Stimulated activated CD8-positive, alpha-beta memory T cell treated with anti-CD3 and anti-CD28 coated beads, Interleukin-4, amount 100 ng/mL, for 1 hour (primary cell): ENCODE measurements at places on chromosomes 6 and 20.

GRCh38 chr20:63553251-63553932 lies 567 bp upstream of the FNDC11 start:
- peak; percentile 83 for DNase-seq

GRCh38 chr20:33415948-33416347 lies 14.6 kb upstream of the CDK5RAP1 start:
- no peak for DNase-seq

- no peak for DNase-seq
Observed at GRCh38 chr6:129646642-129647041, 63.3 kb downstream of the ARHGAP18 start.

- DNase-seq, result no peak
Observed at GRCh38 chr20:47515843-47516242, 14.2 kb downstream of the NCOA3 start.

GRCh38 chr6:100379386-100379785 lies 85.3 kb downstream of the SIM1 start:
- no peak for DNase-seq

GRCh38 chr6:145483191-145483996 lies 251.9 kb downstream of the EPM2A start:
- no peak for DNase-seq

GRCh38 chr6:12238219-12238618 lies 51.9 kb upstream of the EDN1 start:
- DNase-seq, result no peak

GRCh38 chr20:64065974-64066343 lies 3.0 kb downstream of the TCEA2 start:
- DNase-seq, result no peak

DNA sequence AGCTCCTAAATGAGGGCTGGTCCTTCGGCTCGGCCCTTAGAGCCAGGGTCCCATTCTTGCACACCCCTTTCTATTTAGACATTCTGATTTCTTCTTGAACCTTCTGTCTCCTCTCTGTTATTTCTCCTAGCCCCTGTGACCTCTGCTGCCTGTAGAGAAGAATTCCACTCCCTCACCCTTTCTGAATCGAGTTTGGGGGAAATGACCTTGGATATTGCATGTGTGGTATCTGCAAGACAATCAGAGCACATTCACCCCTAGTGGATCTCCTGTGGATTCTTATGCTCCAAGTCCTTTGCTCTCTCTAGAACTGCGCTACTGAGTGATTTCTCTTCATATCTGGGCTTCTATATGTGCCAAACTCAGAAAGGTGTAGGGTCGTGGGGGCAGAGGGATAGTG lies 55.0 kb downstream of the SLC35D3 start:
- no peak for DNase-seq

- DNase-seq, result no peak
Observed at GRCh38 chr20:48953653-48954052, 32.1 kb downstream of the ARFGEF2 start.

GRCh38 chr20:40547483-40548091 lies 141.4 kb downstream of the MAFB start:
- DNase-seq, result no peak
